ENCODE measurements at places on chromosomes 13 and 19.

- DNase-seq, result no peak
Observed at GRCh38 chr19:5593343-5594255, 25.8 kb upstream of the TINCR start.

- DNase-seq, result no peak
Observed at GRCh38 chr13:23741879-23742510, 147.2 kb downstream of the MIPEP start.

- DNase-seq, result no peak
Observed at GRCh38 chr19:52691215-52691610, 43.6 kb downstream of the ZNF611 start.

GRCh38 chr13:94701313-94702180 lies 10.8 kb downstream of the SOX21 start:
- DNase-seq, result no peak

Measured in NCI-H1105 treated with DMSO at 0.1 percent for 48 hours (cell line).